Endothelial cell (in vitro differentiated cells): ENCODE measurements at places on chromosomes 5 and 9. TPM values are rescaled to one million over a fixed set of nuclear protein-coding genes. Genes with fewer than 3 reads are reported as not detected.
A peak's percentile ranks its signal among the peaks of the same experiment; 100 is the strongest.

IL31RA gene
- total RNA-seq: 0.82 TPM

KIAA0825 gene
- total RNA-seq: 2.0 TPM

TCF7 gene
- total RNA-seq: 9.5 TPM

CDH10 gene
- 15.8 TPM for total RNA-seq

- no peak for DNase-seq
These were observed 238.1 kb downstream of the CETN3 start for GRCh38 chr5:90171466-90171865.

DNA sequence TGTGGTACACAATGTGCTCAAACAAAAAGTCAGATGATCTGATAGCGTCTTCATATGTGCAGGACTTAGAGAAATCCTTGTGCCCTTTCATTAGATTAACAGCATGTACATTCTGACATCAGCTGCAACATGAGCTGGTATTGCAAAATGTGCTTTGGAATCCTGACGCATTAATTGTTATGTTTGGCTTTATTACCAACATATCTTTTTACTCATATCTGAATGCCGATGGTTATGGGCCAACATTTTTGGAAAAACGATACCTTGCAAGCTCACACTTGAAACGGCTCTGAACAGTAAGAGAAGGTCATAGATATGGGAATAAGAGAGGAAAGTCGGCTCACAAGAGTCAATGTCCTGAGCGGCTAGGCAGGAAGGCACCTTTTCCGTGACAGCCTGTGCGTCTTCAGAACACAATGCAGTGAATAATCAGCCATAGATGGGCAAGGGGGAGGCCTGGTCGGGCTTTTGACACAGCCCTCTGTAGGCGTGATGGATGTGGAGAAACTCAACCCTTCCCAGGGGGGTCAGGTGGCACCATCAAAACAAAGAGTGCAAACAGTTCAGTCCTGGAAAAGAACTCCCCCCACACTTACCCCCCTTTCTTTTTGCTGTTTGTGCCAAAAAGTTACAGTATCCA, 36.4 kb upstream of the GAS1 start:
- DNase-seq: no peak

DNA sequence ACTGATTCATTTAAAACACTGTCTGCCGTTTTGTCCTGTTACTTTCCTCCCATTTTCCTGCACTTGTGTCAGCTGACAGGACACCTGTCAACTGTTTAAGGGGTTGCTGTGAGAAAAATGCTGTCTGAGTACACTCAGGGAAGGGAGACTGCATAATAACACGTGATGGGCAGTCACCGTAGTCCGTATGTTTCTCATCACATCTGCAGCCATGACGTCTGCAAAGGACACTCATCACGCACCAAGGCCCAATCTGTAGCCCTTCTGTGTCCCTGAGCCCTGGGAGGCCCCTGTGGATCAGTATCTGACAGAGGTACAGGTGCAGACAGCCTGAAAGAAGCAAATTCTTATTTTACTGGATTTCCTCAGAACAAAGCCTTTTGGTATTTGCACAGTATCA, 396.3 kb downstream of the YTHDC2 start:
- DNase-seq: no peak

DNA sequence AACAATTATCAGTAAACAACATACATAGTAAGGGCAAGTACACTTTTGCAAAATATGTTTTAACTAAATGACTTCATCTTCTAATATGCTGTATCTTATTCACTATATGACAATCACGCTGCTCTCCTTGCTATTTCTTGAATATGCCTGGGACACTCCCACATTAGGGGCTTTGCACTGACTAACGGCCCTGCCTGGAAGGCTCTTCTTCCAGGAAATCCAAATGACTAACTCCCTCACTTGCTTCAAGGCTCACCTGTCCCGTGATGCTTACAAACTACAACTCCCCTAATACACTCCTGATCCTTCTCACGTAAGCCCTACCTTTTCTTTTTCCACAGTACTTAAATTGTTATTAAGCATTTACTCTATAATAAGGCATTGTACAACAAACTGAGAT, 10.6 kb downstream of the ERP44 start:
- no peak for DNase-seq

DNA sequence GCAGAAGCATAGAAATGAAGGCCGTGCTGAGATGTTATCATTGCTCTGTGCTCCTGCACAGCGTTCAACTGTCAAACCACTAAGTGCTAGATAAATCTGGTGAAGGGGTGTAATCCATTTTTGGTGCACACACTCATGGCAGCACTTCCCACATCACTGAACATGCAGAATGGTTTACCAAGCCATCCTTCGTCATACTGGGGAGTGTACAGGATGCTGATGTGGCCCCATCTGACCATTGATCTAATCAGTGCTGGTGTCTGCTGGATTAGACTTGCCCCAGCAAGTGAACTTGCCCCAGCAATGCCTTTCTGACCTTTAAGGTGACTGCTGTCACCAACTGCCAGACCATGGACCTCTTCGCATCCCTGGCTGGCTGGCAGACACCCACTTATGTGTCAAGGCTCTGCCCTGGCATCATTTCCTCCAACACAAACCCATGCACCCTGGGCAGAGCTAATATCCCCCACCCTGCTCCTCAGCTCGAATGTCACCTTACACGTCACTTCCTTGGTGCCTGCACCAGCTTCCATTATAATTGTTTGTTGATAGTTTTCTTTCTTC, 4.2 kb upstream of the SEMA4D start:
- no peak for DNase-seq

GRCh38 chr5:3033033-3033755, 281.7 kb upstream of the IRX2 start:
- no peak for DNase-seq

GRCh38 chr9:87390361-87390760, 107.3 kb upstream of the DAPK1 start:
- DNase-seq: no peak

EQTN gene
- total RNA-seq: not detected

ZNF608 gene
- total RNA-seq: 88.0 TPM

- no peak for DNase-seq
These were observed 14.7 kb upstream of the CDKN2AIPNL start for GRCh38 chr5:134426361-134426760.

DNA sequence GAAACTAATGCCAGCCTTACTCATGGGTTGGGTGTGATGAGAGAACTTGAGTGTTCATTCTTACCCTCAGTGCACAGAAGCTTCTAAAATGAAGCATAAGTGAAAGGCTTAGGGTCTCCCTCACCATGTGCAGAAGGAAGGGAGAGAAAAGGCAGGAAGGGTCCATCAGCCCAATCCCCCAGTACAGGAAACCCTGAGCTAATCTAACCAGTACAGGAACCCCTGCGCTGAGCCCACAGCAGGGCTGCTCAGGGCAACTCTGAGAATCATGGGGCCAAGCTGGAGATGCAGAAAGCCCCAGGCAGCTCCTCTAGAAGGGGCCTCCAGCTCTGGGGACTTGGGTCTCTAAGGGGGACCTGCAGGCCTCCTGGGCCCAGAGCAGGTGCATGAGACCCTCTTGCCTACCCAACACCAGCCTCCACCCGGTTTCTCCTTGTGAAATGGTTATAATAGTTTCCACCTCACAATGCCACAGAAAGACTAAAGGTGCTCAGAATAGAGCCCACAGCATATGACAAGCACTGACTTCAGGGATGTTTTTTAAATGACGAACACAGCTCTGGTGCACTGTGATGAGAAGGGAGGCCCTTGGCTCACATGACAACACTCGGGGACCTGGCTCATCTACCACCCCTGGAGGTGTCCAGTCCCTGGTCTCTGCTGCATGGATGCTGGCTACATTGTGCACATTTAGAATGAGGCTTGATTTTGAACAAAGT, 190.1 kb downstream of the ACTL7B start:
- no peak for DNase-seq

- DNase-seq: peak; percentile 9
These were observed 20.0 kb downstream of the APC start for GRCh38 chr5:112757468-112758208.

- DNase-seq: no peak
These were observed 62.8 kb upstream of the ZFAND5 start for GRCh38 chr9:72427801-72428200.

DNA sequence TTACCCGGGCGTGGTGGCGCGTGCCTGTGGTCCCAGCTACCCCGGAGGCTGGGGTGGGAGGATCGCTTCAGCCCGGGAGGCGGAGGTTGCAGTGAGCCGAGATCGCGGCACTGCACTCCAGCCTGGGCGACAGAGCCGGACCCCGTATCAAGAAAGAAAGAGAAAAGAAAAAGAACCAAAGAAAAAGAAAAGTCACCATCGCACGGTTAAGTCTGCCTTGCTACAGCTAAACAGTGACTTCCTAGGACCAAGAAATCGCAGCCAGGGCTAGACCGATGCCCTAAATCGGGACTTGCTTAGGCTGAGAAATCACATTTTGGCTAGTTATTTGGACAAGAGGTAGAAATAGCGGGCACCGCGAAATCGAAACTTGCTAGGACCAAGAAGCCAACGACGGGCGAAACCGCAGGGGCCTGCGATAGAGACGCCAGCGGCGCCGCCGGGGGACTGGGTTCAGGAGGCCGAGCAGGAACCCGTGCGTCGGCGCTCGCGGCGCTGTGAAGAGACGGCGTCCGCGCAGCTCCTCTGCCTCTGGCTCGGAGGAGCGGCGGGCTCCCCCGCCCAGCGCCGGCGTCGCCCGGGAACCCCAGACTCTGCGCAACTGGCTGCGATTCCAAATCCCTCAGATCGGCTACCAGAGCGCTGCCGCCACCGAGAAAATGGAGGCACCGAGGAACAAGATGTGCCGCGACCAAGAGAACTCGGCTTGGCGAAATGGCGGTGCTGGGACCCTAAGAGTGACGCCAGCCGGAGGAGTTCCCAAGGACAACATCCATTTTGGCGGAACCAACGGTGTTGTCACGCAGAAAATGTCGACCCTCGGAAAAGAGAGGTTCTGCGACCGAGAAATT, 26.1 kb upstream of the ANXA2R start:
- peak; percentile 68 for DNase-seq

ENTPD2 gene
- total RNA-seq: 55.6 TPM

DNA sequence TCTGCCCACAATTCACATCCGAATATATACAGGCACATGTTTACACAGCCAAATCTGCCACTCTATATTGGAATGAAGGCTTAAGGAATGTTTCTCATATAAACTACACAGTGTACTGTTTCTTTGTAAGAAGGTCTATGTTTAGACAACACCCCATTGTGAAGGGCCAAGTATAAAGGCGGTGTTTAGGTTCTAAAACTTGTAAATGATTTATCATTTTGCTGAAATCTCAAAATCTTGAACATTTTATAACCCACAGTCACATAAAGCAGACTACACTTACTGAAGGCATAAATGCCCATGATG, 94.0 kb downstream of the ZNF608 start:
- no peak for DNase-seq

GRCh38 chr5:156259618-156260017, 67.3 kb upstream of the SGCD start:
- DNase-seq: no peak

SH3GL2 gene
- total RNA-seq: 1.6 TPM

AGXT2 gene
- total RNA-seq: not detected

DNA sequence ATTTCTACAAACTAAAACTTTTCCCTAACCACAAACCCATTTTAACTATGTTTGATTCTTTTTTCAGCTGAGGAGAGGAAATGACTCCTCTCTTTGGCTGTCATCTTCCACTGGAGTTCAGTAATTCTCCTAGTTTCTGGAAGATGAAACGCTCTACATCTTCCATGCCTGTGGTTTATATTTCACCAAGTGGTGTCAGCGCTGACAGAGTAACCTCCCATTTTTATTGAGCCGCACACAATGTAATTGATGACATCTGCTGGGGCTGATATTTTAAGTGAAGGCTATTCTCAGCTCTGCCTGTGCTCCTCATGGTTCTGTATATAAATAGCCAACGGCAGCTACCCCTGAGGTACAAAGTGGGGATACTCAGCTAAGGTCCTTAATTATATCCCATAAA, 234.6 kb downstream of the SPOCK1 start:
- no peak for DNase-seq

- no peak for DNase-seq
These were observed 571.2 kb downstream of the EFNA5 start for GRCh38 chr5:107099506-107099905.
